ENCODE measurements at places on chromosomes 1 and 21. TPM values are rescaled to one million over a fixed set of nuclear protein-coding genes. Genes with fewer than 3 reads are reported as not detected.

PLXNA2 gene
- polyA plus RNA-seq: 1.2 TPM

C1orf94 gene
- not detected for polyA plus RNA-seq

OR2L3 gene
- polyA plus RNA-seq: not detected

CBR3 gene
- 18.7 TPM for polyA plus RNA-seq

SLC50A1 gene
- 20.8 TPM for polyA plus RNA-seq

RPTN gene
- polyA plus RNA-seq: not detected

AHDC1 gene
- polyA plus RNA-seq: 11.6 TPM

HRNR gene
- not detected for polyA plus RNA-seq

PTGER3 gene
- polyA plus RNA-seq: not detected

RGS8 gene
- polyA plus RNA-seq: not detected

NUDT4B gene
- polyA plus RNA-seq: 10.6 TPM

SPRR5 gene
- not detected for polyA plus RNA-seq

HTR6 gene
- not detected for polyA plus RNA-seq

RCSD1 gene
- polyA plus RNA-seq: not detected

NPL gene
- polyA plus RNA-seq: 0.68 TPM

PRKACB gene
- polyA plus RNA-seq: 5.8 TPM

F5 gene
- not detected for polyA plus RNA-seq

MYOC gene
- polyA plus RNA-seq: not detected

ASTN1 gene
- polyA plus RNA-seq: 0.04 TPM

MAP1LC3C gene
- not detected for polyA plus RNA-seq

TIE1 gene
- 8.5 TPM for polyA plus RNA-seq

LHX4 gene
- 0.05 TPM for polyA plus RNA-seq

OPRD1 gene
- polyA plus RNA-seq: not detected

S100A1 gene
- polyA plus RNA-seq: 0.59 TPM

NID1 gene
- polyA plus RNA-seq: 80.8 TPM

SLC37A1 gene
- polyA plus RNA-seq: 0.65 TPM

GPR157 gene
- 1.7 TPM for polyA plus RNA-seq

HSPA13 gene
- polyA plus RNA-seq: 11.7 TPM

ZNF593OS gene
- not detected for polyA plus RNA-seq

LMOD1 gene
- polyA plus RNA-seq: 48.6 TPM

BMP8B gene
- 0.03 TPM for polyA plus RNA-seq

NECAP2 gene
- 80.5 TPM for polyA plus RNA-seq

ETV3 gene
- 6.4 TPM for polyA plus RNA-seq

MRPL20 gene
- 157 TPM for polyA plus RNA-seq

PRR9 gene
- polyA plus RNA-seq: not detected

LRRC40 gene
- polyA plus RNA-seq: 8.5 TPM

PRAMEF1 gene
- polyA plus RNA-seq: not detected

PRKAB2 gene
- polyA plus RNA-seq: 11.0 TPM

TRAF5 gene
- polyA plus RNA-seq: 14.7 TPM

ZBTB40 gene
- 6.0 TPM for polyA plus RNA-seq

MFAP2 gene
- 13.9 TPM for polyA plus RNA-seq

LCE2A gene
- 0.50 TPM for polyA plus RNA-seq

ICOSLG gene
- polyA plus RNA-seq: 0.09 TPM

MYBPH gene
- not detected for polyA plus RNA-seq

Measured in IMR-90 (cell line).